Stimulated activated CD8-positive, alpha-beta memory T cell treated with anti-CD3 and anti-CD28 coated beads, Interleukin-7, amount 100 ng/mL, for 4 hours (primary cell): ENCODE measurements at places on chromosomes 11 and 22.

DNA sequence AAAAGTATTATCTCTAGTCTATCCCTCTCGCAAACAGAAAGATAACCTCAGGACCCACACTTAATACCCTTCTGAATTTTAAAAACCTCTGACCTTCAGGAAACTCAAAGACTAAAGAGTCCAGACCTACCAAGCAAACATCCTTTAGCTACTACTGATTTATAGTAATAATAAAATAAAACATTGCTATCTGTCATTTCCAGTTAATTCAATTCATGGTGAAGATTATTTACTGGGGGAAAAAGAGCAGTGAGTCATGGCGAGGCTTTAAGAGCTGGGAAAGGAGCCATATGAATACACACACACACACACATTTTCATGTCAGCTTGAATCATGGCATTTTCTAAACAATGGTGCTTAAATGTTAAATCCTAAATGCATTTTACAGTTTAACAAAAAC is 87.1 kb downstream of the FAM76B start:
- DNase-seq: no peak

GRCh38 chr11:20192151-20192550 is 31.9 kb upstream of the DBX1 start:
- no peak for DNase-seq

DNA sequence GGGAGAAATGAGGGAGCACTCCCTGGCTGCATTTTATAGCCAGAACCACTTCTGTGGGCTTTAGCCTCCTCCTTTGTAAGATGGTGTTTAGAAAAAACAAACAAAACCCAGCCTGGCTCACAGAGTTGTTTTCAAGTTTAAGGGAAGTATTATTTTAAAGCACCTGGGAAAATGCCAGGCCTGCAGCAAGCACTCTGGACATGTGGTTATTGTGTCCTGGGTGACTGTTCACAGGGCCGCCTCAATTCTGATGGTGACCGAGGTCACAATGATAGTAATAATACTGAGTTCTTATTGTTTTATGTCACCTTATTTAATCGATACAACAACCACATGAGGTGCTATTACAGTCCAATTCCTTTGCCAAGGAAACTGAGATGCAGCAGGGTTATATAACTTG is 20.7 kb upstream of the SLC22A12 start:
- no peak for DNase-seq

- DNase-seq: no peak
Measured at GRCh38 chr11:96948066-96948465, 558.3 kb downstream of the JRKL start.

DNA sequence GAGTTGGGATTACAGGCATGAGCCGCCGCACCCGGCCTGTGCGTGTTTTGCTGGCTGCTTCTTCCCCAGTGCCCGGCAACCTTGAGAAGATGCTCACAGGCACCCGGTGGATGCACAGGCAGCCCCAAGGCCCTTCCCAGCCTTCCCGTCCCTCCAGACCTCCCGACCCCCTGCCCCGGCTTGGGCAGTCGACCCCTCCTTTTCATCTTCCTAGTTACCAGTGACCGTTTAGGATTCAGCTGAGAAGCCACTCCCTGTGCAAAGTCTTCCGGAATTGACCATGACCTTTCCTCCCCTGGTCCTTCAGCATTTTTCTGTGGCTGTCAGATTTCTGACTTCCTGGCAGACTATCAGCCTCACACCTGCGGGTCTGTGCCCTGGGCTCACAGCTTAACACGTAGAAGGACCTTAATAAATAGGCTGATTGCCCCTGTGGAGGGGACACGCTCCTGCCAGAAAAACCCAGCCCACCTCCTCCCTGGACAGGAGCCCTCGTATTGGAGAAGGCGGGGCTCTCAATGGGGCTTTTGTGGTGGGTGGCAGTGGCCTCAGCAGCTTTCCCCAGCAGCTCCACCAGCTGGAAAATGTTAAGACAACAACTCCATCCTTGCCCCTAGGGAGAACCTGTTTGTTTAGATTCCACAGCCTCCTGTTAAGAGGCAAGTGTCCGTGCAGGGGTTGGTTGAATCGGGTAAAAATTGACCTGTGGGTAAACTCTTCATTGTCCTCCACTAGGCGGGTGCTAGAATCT is 10.4 kb upstream of the ANO1 start:
- DNase-seq: no peak

- no peak for DNase-seq
Measured at GRCh38 chr11:67607507-67607906, 771 bp downstream of the NDUFV1 start.

- no peak for DNase-seq
Measured at GRCh38 chr11:108115500-108116140, 5.7 kb upstream of the ACAT1 start.

DNA sequence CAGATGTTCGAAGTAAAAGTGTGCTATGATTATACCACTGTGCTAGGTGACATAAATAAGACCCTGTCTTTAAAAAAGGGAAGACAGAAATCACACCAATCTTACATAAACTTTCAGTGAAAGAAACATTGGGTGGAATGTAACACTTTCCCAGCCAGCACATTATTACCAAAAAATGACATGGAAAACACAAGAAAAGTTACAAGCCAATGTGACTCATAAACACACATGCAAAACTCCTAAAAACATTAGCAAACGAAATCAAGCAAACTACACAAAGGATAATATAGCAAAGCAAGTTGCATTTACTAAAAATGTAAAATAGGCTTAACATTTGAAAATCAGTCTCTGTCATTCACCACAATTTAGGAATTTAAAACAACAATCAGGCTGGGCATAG is 47.0 kb downstream of the SBF2 start:
- DNase-seq: no peak

- no peak for DNase-seq
Measured at GRCh38 chr11:119418759-119419158, 4.2 kb downstream of the THY1 start.

- no peak for DNase-seq
Measured at GRCh38 chr11:74341921-74342320, 30.5 kb upstream of the P4HA3 start.

GRCh38 chr11:122036018-122036417 is 80.0 kb downstream of the BLID start:
- DNase-seq: no peak
